ENCODE measurements at places on chromosomes 3 and 15.

GRCh38 chr3:153752405-153753027, 368.7 kb upstream of the ARHGEF26 start:
- DNase-seq = no peak

GRCh38 chr15:38281031-38281430, 28.4 kb downstream of the SPRED1 start:
- no peak for DNase-seq

GRCh38 chr15:23072633-23073032, 33.3 kb upstream of the TUBGCP5 start:
- no peak for DNase-seq

DNA sequence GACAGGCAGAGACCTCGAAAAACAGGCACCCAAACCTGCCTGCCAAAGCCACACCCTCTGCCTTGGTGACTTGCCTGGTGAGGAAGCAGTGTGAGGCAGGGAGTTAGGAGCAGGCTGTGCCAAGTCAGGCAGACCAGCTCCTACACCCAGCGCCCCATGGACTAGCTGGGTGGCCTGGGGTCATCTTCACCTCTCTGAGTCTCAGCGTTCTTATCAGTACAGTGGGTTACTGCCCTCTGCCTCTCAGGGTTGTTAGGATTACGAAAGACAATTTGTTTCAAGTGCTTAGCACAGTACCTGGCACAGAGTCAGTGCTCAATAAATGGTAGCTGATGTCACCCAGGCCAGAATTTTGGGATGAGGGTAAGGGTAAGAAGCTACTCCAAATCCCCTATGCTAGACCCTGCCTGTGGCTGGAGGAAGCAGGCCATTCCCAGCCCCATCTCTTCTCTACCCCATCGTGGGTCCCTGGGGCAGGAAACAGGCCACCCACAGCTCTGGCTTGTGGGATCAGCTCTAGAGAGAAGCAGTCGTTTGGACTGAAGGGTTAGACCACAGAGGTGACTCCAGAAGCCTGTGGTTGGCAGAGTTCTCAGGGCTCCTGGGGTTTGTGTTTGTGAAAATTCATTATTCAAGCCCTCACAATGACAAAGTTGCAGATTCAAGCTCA, 10.1 kb downstream of the SLC51B start:
- no peak for DNase-seq

DNA sequence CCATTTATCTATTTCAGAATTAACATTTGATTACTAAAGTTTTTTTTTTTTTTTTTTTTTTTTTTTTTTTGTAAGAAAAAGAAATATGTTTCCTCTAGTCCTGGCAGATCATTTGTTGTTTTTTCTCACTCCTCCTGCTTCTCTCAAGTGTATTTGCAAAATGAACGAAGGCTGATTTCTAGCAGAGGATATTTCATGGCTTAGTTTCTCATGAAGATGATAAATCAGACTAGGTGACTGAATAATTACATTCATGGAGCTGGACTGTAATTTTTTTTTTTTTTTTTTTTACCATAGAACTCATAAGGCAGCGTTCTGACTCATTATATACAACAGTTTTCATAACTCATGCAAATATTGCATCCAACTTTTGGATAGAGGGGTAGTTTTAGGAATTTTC, 332.5 kb upstream of the SEMA6D start:
- no peak for DNase-seq

GRCh38 chr15:83283138-83283812, 1.2 kb downstream of the BNC1 start:
- no peak for DNase-seq

- no peak for DNase-seq
Observed at GRCh38 chr3:90180096-90180495, 1072.7 kb downstream of the EPHA3 start.

DNA sequence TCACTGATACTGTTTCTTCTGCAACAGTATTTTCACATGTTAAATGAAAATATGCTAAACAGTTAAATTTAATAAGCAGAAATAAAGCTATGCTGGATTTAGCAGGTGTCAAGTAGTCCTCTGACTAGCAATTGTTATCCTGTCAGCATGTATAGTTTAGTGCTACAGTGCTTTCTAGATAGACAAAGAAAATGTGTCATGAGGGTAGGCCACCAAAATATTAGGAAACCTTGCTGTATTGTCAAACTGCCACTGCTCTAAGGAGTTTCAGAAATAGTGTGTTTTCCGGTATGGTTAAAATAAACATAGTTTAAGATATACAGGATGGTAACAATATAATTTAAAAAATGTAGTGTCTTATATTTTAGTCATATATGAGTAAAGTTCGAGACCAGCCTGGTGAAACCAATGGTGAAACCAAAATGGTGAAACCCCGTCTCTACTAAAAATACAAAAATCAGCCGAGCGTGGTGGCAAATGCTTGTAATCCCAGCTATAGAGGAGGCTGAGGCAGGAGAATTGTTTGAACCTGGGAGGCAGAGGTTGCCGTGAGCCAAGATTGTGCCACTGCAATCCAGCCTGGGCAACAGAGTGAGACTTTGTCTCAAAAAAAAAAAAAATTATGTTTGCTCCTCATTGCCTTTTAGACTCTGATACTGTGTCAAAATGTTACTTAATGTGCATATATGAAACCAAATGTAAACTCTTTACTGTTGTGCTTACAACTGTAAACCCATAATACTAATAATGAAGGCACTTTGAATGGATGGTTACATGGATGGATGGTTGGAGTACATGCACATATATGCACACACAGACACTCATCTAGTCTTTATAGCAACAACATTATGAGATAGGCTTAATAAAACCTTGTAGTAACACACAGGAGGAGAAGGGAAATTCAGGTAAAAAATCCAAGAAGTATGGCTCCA, 204.8 kb downstream of the RSRC1 start:
- DNase-seq = no peak
